ENCODE measurements at places on chromosomes 6 and 20. TPM values are rescaled to one million over a fixed set of nuclear protein-coding genes. Genes with fewer than 3 reads are reported as not detected.

DNA sequence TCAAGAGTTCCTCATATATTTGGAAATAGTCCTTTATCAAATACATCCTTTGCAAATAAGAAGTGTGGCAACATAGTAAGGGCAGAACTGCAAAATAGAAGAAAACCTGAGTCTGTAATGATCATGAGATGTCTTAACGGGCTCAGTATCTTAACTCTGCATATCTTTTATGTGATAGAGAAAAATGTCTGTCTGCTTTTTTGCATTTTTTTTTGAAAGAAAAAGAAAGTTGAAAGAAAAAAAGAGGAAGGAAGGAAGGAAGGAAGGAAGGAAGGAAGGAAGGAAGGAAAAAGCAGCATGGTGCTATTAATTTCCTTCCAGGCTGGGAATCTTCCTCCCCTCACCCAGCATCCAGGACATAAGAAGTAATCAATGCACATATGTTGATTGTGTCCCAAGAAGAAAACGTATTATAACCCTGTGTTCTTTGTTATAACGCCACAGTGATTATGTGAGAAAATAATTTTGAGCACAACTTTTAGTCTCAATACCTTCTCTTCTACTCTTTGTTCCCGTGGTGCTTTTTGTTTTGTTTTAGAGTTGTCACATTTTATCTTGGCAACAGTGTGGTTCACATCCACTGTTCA lies 58.7 kb upstream of the PCSK2 start:
- DNase-seq = no peak
- H3K27ac ChIP-seq = no peak overlapping the region
- H3K27me3 ChIP-seq = no peaks in the 10 kb centered on the region
- H3K4me1 ChIP-seq = no peaks in the 10 kb centered on the region
- no peaks in the 10 kb centered on the region for H3K36me3 ChIP-seq

DNA sequence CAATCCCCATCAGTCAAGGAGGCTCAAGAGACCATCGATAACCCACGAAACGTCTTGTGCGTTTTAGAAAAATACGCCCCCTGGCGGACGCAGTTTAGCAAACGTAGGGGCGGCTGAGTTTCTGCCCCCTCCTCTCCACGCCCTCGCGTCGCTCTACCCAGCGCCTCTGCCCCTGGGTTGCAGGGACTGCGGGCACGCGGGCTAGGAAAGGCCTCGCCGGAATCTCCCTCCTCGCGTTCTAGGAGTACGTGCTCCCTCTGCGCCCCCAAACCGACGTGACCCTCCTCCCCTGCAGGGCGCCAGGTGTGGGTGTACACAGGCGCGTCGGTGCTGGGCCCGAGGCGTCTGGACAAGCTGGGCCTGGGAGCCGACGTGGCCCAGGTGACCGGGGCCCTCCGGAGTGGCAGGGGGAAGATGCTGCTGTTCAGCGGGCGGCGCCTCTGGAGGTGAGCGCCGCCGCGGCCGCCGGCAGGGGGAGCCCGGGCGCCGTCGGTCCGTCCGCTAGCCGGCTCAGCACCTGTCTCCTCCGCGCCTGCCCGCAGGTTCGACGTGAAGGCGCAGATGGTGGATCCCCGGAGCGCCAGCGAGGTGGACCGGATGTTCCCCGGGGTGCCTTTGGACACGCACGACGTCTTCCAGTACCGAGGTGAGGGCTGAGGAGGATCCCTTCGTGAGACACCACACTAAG lies 5.3 kb downstream of the MMP9 start:
- peak; percentile 69 for DNase-seq
- H3K4me1 ChIP-seq = peaks cover 39% of the 10 kb centered on the region
- peaks cover 48% of the 10 kb centered on the region for H3K27me3 ChIP-seq
- H3K36me3 ChIP-seq = no peaks in the 10 kb centered on the region
- H3K4me3 ChIP-seq = peak overlapping the region; percentile 54
- H3K27ac ChIP-seq = no peak overlapping the region

- H3K4me3 ChIP-seq = no peak overlapping the region
- no peaks in the 10 kb centered on the region for H3K27me3 ChIP-seq
- H3K4me1 ChIP-seq = no peaks in the 10 kb centered on the region
Measured at GRCh38 chr6:64736421-64736950, 970.5 kb downstream of the EYS start.

DNA sequence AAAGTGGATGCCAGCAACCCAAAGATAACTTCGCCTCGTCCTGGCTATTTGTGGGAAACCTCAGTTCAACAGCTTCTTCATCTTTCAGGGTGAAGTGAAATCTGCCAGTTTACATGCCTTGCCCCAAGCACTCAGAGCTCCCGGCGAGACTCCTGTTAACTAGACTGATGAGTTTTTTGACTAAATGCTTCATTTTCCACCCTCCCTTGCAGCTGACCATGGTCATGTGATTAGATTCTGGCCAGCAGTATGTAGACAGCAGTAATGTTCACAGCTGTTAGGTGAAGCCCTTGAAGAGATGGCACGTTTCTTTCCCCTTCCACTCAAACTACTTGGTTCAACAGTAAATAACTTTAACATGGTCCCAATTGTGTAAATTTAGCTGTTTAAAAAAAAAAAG lies 718.8 kb upstream of the FLRT3 start:
- H3K36me3 ChIP-seq = no peaks in the 10 kb centered on the region
- H3K4me3 ChIP-seq = no peak overlapping the region
- H3K4me1 ChIP-seq = no peaks in the 10 kb centered on the region
- no peak for DNase-seq
- H3K27ac ChIP-seq = no peak overlapping the region

GRCh38 chr6:140225701-140226436 lies 851.4 kb upstream of the CITED2 start:
- no peaks in the 10 kb centered on the region for H3K27me3 ChIP-seq
- H3K36me3 ChIP-seq = no peaks in the 10 kb centered on the region
- H3K27ac ChIP-seq = no peak overlapping the region
- DNase-seq = no peak
- H3K4me1 ChIP-seq = no peaks in the 10 kb centered on the region
- no peak overlapping the region for H3K4me3 ChIP-seq

DNA sequence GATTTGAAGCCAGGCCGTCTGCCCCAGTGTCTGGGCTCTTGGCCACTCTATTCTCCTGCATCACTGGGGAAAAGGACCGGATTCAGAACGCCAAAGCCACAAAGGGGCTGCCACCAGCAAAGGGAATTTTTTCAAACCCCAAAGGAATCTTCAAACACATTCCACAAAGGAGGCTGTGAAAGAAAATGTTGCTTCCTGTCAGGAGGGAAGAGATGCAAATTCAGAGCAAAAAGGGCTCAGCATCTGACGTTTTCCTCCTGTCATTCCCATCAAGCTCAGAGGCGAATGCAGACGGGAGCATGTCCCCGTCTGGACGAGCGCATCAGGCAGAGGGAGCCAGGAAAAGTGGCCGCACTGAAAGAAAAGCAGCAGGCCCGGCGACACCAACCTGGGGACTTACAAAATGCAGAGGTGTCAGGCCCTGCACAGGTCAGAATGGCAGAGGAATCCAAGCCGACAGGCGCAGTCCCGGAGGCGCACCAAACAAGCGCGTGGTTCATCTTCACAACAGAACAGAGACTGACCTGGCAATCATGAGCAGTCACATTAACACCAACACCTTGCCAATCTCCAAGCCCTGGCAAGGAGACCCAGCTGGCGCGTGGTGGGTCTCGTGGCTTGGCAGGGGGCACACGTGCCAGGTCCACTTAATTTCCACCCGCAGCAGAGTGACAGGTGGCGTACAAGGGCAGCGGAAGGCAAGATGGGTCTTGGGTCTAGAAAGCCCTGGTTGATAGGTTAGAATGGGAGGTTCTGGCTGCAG lies 62.8 kb downstream of the GRM4 start:
- H3K4me3 ChIP-seq = no peak overlapping the region
- no peaks in the 10 kb centered on the region for H3K27me3 ChIP-seq
- no peaks in the 10 kb centered on the region for H3K4me1 ChIP-seq
- DNase-seq = no peak

DNA sequence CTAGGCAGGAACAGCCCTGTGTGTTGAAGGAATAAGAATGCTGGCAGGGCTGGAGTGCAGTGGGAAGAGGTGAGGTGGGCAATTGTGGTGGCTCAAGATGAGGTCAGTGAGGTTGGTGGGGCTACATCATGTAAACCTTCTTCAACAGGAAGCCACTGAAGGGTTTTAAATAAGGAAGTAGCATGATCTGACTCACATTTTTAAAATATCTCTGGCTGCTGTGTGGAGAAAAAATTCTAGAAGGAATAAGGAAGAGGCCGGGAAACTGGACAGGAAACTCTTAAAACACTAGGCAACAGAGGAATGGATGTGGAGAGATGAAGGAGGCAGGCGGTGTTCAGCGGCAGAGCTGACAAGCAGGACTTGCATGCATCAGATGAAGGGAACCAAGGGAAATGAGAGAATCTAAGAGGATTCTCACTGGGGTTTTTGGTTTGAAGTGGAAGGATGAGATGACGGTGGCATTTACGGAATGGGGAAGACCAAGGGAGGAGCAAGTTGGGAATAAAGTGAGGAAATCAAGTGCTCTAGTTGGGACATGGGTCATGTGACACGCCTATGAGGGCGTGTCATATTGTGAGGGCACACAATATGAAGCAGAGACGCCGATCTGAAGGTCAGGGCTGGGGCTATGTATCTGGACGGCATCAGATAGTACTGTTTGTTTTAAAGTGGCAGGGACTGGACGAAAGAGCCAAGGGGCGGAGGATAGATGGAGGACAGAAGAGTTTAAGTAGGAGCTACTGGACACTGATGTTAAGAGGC lies 18.2 kb downstream of the TMEM242 start:
- H3K4me1 ChIP-seq = no peaks in the 10 kb centered on the region
- no peak overlapping the region for H3K4me3 ChIP-seq
- H3K27me3 ChIP-seq = no peaks in the 10 kb centered on the region
- DNase-seq = no peak
- no peak overlapping the region for H3K27ac ChIP-seq

DNA sequence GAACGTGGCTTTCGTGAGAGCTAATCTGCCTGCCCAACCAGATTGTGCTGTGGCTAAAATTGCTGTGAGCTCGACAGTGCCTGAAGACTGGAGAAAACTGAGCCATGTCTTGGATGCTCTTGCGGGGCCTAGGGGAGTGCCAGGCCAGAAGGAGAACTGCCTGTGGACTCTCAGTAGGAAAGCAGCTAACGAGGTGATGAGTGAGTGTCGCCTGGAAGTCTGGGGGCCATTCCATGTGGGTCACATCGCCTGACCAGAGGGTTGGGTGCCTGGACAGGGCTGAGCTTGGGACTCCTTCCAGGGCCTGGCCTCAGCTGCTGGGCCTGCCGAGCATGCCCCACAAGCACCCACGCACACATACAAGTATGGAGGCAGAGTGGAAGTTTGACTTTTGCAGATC lies 166.5 kb downstream of the VEGFA start:
- no peaks in the 10 kb centered on the region for H3K36me3 ChIP-seq
- no peak for DNase-seq
- H3K4me3 ChIP-seq = no peak overlapping the region
- H3K27me3 ChIP-seq = no peaks in the 10 kb centered on the region
- peak overlapping the region; percentile 24 for H3K27ac ChIP-seq

- H3K36me3 ChIP-seq = no peaks in the 10 kb centered on the region
- peak overlapping the region; percentile 46 for H3K4me3 ChIP-seq
- no peaks in the 10 kb centered on the region for H3K27me3 ChIP-seq
- peak; percentile 55 for DNase-seq
Measured at GRCh38 chr6:132763269-132763668, 5.6 kb upstream of the VNN2 start.

GRCh38 chr6:19578481-19578880 lies 258.7 kb upstream of the ID4 start:
- DNase-seq = no peak
- no peak overlapping the region for H3K27ac ChIP-seq
- H3K27me3 ChIP-seq = no peaks in the 10 kb centered on the region
- H3K36me3 ChIP-seq = no peaks in the 10 kb centered on the region
- no peaks in the 10 kb centered on the region for H3K4me1 ChIP-seq

GRCh38 chr6:158174514-158174913 lies 6.4 kb downstream of the GTF2H5 start:
- H3K27me3 ChIP-seq = no peaks in the 10 kb centered on the region
- H3K36me3 ChIP-seq = no peaks in the 10 kb centered on the region

DNA sequence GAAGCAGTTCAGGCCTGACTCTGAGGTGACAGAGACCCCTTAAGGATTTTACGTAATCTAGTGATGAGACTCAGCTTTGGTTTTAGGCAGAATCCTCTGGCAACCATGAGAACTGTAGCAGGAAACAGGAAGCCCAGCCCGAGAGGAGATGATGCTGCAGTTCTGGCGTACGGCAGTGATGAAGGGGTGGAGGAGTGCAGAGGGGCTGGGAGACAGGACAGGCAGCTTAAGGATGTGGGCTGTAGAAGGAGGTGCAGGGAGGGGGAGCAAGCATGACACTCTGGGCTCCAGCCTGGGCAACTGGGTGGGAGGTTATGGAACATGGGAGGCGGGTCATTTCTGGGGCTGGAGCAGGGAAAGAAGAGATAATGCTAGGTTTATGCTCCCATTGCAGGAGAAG lies 67.1 kb downstream of the LRFN2 start:
- no peak overlapping the region for H3K27ac ChIP-seq
- no peaks in the 10 kb centered on the region for H3K36me3 ChIP-seq
- no peak for DNase-seq
- no peaks in the 10 kb centered on the region for H3K27me3 ChIP-seq
- H3K4me1 ChIP-seq = no peaks in the 10 kb centered on the region

DNA sequence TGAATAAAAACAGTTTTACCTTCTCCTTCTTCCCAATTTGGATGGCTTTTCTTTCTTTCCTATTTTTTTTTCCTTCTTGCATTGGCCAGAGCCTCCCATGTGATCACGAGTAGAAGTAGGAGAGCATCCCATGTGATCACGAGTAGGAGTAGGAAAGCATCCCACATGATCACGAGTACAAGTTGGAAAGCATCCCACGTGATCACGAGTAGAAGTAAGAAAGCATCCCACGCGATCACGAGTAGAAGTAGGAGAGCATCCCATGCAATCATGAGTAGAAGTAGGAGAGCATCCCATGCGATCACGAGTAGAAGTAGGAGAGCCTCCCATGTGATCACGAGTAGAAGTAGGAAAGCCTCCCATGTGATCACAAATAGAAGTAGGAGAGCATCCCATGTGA lies 218.6 kb downstream of the DLL1 start:
- no peaks in the 10 kb centered on the region for H3K36me3 ChIP-seq
- no peaks in the 10 kb centered on the region for H3K4me1 ChIP-seq
- DNase-seq = no peak
- H3K27me3 ChIP-seq = no peaks in the 10 kb centered on the region
- H3K27ac ChIP-seq = no peak overlapping the region
- no peak overlapping the region for H3K4me3 ChIP-seq

- H3K4me3 ChIP-seq = peak overlapping the region; percentile 56
- no peaks in the 10 kb centered on the region for H3K36me3 ChIP-seq
- H3K27ac ChIP-seq = no peak overlapping the region
- H3K4me1 ChIP-seq = peaks cover 31% of the 10 kb centered on the region
Measured at GRCh38 chr20:59402681-59403080, 102.3 kb downstream of the EDN3 start.

DNA sequence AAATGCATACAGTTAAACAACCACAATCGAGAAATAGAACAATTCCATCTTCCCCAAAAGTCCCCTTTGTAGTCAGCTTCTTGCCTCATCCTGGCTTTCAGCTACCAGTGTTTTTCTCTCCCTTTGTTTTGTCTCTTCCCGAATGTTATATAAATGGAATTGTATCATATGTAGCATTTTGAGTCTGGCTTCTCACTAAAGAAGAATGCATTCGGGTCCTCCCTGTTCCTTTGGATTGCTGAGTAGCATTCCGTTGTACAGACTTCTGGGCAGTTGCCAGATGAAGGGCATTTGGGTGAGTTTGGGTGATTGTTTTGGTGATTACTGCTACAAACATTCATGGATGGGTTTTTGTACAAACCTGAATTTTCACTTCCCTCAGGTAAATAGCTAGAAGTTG lies 27.8 kb downstream of the PRPH2 start:
- no peak overlapping the region for H3K4me3 ChIP-seq
- peaks cover 15% of the 10 kb centered on the region for H3K36me3 ChIP-seq
- DNase-seq = no peak
- H3K27ac ChIP-seq = no peak overlapping the region

CRISP3 gene
- polyA plus RNA-seq = not detected

IL17A gene
- polyA plus RNA-seq = not detected

ADGRF1 gene
- not detected for polyA plus RNA-seq

SYTL3 gene
- polyA plus RNA-seq = 19.5 TPM

PTK6 gene
- polyA plus RNA-seq = 0.16 TPM

LY6G5C gene
- 10.3 TPM for polyA plus RNA-seq

REM1 gene
- not detected for polyA plus RNA-seq
